ENCODE measurements at places on chromosomes 12 and 14.
A peak's percentile ranks its signal among the peaks of the same experiment; 100 is the strongest.

- no peak for DNase-seq
Measured at GRCh38 chr14:32578181-32578580, 249.1 kb downstream of the AKAP6 start.

DNA sequence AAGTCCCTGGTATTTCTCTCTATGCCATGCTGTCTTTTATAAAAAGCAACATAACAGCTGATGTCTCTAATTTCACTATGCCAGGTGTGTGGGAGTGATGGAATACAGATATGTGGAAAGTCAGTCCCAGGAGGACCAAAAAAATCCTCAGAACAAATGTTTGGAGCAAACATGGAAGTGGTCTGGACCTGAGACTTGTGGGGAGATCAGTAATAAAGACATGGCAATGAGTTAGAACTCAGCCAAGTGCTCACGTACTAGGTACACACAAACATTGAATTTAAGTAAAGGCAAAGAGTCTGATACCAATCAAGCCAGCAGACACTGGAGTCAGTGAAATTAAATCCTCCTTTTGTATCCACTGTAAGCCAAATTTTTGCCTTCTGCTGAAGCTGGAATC lies 223.6 kb downstream of the ALG10B start:
- DNase-seq = no peak

- DNase-seq = no peak
Measured at GRCh38 chr12:64039281-64039871, 182.7 kb downstream of the KICS2 start.

DNA sequence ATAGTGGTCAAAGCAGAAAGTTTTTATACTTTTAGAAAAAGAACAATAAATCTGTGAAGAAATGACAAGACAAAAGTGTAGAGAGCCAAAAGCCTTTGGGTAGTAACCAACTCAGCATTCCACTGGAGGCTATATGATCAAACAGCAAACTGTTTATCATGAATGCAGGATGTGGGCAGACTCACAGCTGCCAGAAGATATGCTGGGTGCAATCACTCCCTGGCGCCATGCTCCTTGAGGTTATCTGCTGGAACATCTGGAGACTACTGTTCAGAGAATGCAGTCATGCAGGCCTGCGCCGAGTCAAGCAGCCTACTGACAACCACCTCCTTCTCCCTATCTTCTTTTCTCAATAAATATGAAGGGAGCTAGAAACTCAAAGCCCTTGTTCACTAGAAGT lies 49.0 kb upstream of the SLC8A3 start:
- DNase-seq = no peak

GRCh38 chr12:40691913-40692764 lies at the start of gene CNTN1:
Gene CNTN1, plus strand, starts transcription at chr12:40692439.
- peak; percentile 95 for DNase-seq

DNA sequence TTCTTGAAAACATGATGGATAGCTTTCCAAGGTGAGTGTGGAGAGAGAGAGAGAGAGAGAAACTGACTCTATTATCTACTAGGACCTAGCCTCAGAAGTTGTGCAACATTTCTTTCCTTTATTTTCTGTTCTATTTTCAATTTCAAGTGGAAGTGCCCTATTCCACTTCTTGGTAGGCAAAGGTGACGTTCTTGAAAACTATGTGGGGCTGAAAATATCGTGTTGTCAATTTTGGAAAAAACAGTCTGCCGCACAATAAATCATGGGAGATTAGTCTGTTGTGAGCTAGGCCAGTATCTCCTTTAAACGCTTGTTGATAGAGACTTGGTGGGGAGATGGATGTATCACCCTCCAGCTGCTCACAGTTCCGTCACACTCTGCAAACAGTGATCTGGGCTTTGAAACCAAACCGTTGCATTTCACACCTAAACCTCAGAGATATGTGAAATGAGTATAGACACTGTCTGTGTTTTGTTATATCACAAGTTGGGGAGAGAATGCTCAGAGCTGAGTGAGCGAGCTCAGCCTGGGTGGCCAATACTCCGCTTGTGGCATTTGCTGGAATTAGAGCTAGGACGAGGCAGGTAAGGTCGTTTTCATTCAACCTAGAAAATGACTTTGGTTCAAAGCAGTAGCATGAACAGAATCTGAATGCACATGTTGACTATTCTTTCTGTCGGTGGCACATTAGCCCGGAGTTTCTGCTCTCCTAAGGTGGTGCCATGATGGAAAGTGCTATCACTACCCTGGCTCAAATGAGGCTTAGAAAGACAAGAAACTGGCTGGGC lies 75.1 kb upstream of the ST8SIA1 start:
- no peak for DNase-seq

- DNase-seq = no peak
Measured at GRCh38 chr12:6894321-6894720, 10.3 kb upstream of the LRRC23 start.

DNA sequence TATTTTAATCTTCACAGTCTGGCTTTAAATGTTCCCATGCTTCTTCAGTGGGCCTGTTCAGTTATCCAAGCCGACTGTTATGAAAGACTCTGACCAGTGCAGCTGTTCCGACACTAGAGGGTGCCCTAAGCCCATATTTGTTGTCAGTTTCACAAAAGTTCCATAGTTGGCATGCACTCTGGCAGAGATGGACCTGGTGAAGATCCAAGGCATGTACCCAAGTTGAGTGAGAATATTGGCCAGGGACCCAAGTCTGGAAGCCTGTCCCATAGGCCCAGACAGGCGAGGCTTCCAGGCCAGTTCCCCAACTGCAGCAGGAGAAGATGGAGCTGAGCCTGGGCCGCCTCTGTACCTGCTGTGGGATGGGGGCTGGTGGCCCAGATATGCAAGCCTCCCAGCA lies 27.4 kb upstream of the GUCY2C start:
- no peak for DNase-seq

DNA sequence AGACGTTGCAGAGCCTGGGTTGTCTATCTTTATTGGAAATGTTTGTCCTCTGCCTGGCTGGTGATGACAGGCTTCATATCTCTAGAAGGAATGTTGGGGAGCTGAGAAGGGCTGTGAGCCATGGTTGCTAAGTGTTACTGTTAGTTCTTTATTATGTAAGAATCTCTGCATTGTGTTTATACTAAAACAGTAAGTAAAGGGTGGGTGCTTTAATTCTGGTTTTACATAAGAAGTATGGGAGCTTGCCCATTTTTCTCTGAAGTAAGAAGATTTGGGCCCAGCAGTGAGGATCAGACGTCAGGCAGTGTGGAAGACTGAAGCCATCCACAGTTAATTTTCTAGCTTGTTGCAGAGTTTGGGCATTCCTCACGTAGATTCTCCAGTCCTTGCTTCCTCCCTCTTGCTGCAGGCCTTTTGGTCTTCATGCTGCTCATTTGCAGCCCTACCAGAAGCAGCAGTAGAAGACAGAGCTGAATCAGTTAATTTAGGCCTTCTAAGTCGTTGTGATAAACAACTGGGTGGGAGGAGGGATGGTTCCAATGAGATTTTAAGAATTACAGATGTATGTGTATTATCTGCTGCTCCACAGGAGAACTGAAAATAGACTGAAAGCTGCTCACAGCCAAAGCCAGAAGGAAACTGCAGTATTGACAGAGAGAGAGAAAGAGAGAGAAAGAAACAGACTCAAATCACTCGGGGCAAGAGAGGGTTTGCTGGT lies 21.4 kb downstream of the WNT5B start:
- no peak for DNase-seq

DNA sequence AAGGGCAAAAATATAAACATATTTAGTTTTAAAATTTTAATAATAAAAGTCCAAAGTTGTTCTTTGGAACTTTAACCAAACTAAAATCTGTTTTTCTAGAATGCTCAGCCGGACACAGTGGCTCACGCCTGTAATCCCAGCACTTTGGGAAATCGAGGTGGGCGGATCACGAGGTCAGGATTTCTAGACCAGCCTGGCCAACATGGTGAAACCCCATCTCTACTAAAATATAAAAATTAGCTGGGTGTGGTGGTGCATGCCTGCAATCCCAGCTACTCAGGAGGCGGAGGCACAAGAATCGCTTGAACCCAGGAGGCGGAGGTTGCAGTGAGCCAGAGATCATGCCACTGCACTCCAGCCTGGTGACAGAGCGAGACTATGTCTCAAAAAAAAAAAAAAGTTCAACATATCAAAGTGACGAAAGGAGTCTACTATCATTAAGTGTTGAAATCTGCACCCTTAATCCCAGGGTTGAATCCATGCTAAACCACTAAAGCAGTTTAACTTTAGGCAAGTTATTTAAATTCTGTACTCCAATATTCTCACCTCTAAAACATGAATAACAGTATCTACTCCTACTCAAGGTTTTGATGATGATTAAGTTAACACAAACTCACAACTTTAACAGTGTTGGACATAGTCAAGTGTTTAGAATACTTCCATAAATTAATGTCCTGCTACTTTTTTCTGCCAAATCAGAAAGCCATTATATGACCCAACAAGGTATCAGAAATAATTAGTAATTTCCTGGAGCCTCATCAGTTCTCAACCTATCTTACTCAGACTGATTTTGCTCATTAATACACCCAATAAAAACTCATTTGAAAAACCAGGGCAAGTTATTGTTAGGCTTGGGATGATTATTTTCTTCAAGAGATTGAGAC lies 11.0 kb downstream of the HNRNPC start:
- DNase-seq = no peak

GRCh38 chr12:80412343-80412953 lies 31.6 kb upstream of the PTPRQ start:
- no peak for DNase-seq

GRCh38 chr12:67651132-67651695 lies 2.7 kb downstream of the DYRK2 start:
- no peak for DNase-seq

DNA sequence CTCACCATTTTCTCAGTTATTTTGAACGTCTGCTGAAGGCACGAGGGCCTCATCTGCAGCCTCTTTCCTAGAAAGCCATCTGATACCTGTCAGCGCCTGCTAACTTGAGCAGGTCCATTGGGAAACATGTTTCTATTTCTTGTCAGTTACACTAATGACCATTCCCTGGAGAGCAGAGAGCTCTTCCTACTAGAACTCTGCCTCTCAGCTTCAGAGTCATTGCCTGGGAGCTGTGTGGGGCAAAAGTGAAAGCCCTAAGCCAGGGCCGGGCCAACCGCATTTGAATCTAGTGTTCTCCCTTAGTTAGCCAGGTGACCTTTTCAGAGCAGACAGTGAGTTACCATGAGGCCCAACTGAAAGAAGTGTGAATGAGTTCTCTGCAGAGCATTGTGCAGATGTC lies 135.8 kb downstream of the EML1 start:
- no peak for DNase-seq

DNA sequence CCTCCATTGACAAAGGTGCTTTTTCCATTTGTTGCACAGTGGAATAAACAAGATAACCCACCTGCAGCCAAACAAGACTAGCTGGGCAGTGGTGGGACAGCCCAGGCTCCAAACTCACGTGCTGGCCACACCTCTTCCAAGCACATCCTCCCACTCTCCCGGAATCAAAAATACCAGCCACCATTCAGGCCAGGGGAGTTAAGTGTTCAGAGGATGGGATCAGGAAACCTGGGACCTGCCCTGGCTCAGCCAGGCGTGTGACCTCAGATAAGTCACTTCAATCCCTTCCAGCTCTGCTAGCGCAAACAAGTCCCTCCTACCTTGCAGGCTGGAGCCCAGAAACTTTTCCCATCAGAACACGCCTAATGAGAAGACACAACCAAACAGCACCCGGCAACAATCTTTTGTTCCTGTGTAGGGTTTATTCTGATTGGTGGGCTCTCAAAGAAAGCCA lies 43.3 kb downstream of the ACTN1 start:
- no peak for DNase-seq

DNA sequence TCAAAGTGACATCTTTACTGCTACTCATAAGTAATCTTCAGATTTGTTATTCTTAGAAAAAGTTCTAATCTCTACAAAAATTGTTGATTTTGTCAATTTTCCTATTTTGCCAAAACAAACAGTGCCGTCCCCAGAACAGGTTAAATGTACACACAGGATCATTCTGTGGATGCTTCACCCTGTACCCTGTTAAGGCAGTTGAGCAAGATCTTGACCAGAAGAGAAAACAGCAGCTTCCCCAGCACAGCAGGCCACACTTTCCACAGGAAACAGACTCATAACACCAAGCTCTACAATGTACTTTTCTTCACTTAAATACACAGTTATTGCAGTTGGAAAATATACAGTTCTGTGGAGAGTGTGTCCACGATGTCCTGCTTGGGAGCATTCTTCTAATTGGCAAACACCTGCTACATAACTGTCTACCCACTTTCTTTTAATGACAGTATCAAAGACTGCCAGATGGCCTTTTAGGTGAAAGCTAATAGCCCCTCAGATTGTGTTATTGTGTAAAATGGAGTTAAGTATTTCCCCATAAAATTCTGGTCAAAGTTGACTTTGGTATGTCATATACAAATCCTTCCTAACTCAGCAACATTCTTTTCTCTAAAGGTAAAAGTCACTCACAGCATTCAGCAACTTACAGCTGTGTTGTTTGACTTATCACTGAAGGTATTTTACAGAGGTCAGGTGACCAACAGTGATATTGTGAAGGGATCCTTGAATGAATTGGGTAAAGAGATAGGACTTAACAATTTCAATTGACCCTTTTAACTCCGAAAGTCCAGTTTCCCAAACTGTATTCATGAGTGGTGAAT lies 77.0 kb downstream of the SEC23A start:
- DNase-seq = no peak

DNA sequence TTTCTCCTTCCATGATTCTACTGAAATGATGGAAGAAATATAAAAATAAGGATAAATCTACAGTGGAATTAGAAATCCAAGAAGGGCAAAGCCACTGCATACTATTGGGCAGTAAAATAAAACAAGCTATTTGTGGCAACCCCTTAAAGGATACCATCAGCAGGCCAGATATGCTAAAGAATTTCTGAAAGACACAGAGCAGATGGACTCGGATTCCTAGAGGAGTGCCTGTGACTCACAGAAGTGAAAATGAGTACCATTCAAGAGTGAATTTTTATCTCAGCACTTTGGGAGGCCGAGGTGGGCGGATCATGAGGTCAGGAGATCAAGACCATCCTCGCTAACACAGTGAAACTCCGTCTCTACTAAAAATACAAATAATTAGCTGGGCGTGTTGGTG lies 318.1 kb downstream of the LRIG3 start:
- no peak for DNase-seq

- no peak for DNase-seq
Measured at GRCh38 chr12:105477873-105478272, 147.4 kb downstream of the C12orf75 start.

GRCh38 chr14:61129168-61129745 lies 148.2 kb downstream of the SLC38A6 start:
- no peak for DNase-seq

GRCh38 chr12:127150479-127150878 lies 1116.5 kb upstream of the TMEM132C start:
- no peak for DNase-seq

- DNase-seq = no peak
Measured at GRCh38 chr14:85531141-85531586, 1.2 kb downstream of the FLRT2 start.

GRCh38 chr12:75481774-75482173 lies 1.2 kb downstream of the GLIPR1 start:
- no peak for DNase-seq

All from GOT3 (cell line).